Bronchial epithelial cell (primary cell): ENCODE measurements at places on chromosomes 4 and X. TPM values are rescaled to one million over a fixed set of nuclear protein-coding genes. Genes with fewer than 3 reads are reported as not detected.

DNA sequence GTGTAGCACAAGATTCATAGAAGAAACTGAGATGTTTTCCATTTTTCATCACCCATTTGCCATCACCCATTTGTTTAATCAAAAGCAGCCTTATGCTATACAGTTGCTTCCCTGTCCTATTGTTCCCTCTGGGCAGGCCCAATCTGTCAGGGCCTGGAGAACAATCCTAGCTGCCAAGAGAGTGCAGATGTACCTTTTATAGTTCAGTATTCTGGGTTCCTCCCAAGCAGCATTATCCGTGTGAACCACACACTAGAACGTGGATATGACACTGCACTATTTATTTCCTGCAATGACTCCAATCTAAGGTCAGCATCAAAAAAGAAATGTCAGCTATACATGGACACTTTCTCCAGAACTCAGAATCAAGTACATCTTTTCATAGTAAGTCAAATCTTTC, 269.0 kb downstream of the ADGRA3 start:
- no peak for DNase-seq

Gene LIN54
- total RNA-seq, result 6.6 and 9.6 TPM in 2 replicates

Gene IRF2
- 15.2 and 16.1 TPM in 2 replicates for total RNA-seq

DNA sequence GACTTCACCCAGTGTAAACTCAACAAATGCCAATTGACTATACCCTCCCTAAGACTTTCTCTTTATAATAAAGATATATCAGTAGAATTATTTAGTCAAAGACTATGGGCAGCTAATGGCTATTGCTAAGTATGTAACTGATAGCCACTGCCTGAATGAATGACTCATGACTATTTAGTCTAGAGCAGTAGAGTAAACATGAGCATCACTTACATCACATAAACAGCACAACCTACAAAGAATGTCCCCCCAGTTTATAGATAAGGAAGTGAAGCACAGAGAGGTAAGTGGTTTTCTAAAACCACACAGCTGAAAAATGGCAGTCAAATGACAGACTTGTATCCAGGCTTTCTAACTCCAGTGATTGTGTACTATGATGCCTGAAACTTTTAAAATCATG, 507.0 kb downstream of the PPARGC1A start:
- DNase-seq, result peak; percentile 86

- DNase-seq, result no peak
Measured at GRCh38 chr4:36303426-36304137, 22.2 kb downstream of the DTHD1 start.

Gene SH3RF1
- total RNA-seq, result 9.0 and 14.0 TPM in 2 replicates

Gene GUCY1B1
- total RNA-seq, result 2.1 and 4.6 TPM in 2 replicates

DNA sequence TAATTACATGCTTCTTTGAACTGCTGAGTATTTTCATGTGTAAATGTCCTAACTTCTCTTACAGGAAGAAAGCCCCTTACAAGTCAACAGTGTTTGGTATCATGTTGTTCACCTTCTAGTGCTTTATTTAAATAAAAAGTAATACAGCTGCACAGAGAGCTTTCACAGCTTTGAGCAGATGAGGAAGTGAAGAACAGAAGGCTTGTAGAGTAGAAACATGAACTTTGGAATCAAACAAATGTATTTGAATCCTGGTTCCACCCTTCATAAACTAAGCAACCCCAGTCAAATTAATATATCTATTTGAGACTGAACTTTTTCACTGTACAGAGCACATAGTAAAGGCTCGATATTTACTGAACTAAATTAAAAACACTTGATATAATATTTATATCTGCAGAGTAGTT, 120.5 kb downstream of the CAMK2D start:
- no peak for DNase-seq

GRCh38 chr4:74181219-74181618, 23.3 kb downstream of the MTHFD2L start:
- peak; percentile 55 for DNase-seq

DNA sequence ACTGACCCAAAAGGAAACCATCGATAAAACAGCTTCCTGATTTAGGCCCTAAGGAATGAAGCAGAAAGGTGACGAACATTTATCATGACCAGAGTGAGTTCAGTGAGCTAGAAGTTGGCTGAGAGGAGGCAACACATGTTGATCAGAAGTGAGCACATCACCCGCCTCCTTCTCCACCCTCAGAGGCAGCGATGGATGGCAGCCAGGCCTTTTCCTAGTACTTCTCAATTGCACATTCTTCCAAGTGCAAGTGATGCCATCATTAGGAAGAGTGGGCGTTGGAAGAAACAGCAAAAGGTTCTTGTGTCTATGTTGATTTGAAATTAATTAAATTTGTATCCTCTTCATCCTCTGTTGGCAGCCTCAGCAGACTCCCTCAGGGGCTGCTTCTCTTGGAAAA, 51.7 kb downstream of the TMEM154 start:
- DNase-seq, result no peak

DNA sequence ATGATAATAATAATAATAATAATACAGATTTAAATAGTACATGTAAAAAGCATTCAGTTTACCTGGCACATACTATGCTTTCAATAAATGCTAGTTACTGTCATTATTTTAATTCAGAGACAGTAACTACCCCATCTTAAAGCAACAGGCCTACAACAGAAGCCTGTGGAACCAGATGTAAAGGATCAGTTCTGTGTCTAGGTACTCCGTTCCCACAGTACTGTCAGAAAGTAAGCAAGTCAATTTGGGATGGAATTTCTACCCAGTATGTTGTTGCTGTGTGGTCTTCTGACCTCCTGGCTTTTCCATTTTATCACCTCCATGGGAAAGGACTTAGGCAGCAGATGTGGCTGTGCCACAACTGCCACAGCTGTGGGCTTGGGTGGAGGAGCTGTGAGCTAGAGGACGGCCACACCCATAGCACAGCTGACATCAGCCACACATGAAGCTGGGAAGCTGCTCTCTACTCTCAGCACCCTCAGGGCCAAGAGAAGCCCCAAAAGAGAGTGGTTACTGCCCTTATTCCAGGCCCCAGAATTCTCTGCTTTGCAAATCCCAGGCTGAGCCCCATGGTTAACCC, 102.8 kb downstream of the CBR4 start:
- DNase-seq, result no peak

GRCh38 chrX:105634180-105634579, 188.2 kb upstream of the NRK start:
- DNase-seq, result no peak

DNA sequence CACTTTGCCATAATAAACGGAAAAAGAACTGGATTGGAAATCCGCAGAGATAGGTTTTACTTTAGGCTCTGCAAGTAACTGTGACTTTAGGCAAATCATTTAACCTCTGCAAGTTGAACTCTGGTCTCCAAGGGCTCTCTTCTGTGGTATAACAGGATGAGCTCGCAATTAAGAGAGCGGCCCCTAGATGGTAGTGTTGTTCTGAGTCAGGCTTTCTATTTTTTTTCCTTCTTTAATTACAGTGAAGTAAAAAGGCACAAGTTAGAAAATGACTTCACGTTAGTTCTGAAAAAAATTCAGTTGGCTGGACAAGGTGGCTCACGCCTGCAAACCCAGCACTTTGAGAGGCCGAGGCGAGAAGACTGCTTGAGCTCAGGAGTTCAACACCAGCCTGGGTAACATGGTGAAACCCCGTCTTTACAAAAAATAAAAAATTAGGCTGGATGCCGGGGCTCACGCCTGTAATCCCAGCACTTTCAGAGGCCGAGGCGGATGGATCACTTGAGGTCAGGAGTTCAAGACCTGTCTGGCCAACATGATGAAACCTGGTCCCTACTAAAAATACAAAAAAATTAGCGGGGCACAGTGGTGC, 18.0 kb downstream of the RPS3A start:
- peak; percentile 56 for DNase-seq

DNA sequence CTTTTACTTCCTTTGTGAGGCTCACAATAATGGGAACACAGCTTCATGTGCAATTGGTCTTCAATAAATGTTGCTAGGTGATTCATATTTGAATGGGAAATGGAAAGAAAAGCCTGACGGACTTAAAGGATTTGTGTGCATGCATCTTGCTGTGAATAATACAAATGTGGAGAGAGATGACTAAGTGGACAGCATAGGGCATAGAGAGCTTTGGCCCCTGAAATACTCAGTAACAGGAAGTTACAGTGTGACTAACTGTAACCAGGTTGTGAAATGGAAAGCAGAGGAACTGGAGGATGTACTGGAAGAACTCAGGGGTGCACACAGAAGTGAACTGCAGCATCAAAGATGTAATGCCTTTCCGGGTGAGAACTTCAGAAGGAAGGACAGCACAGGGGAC, 206.7 kb downstream of the MGST2 start:
- DNase-seq, result peak; percentile 99

GRCh38 chrX:109966246-109966645, 36.7 kb upstream of the TMEM164 start:
- peak; percentile 60 for DNase-seq

- no peak for DNase-seq
Measured at GRCh38 chrX:55663584-55663983, 40.4 kb downstream of the FOXR2 start.
